Left kidney (tissue), 8 donors: ENCODE measurements at places on chromosomes 1 and 21. TPM values are rescaled to one million over a fixed set of nuclear protein-coding genes. Genes with fewer than 3 reads are reported as not detected.
A peak's percentile ranks its signal among the peaks of the same experiment; 100 is the strongest.

The L1TD1 gene
- polyA plus RNA-seq, result 5.2 TPM

The RNASEL gene
- polyA plus RNA-seq, result 12.7 TPM

The ZNF683 gene
- polyA plus RNA-seq, result not detected

The PCP4L1 gene
- polyA plus RNA-seq, result 1.2 TPM

The PCSK9 gene
- polyA plus RNA-seq, result 0.95 TPM

The ZBED6 gene
- 17.1 TPM for polyA plus RNA-seq

The IGSF9 gene
- 15.6 TPM for polyA plus RNA-seq

The MIXL1 gene
- polyA plus RNA-seq, result 0.23 TPM

The RGS16 gene
- polyA plus RNA-seq, result 0.96 TPM

GRCh38 chr1:161196521-161197451, 2.1 kb downstream of the ADAMTS4 start:
- no peak for DNase-seq

DNA sequence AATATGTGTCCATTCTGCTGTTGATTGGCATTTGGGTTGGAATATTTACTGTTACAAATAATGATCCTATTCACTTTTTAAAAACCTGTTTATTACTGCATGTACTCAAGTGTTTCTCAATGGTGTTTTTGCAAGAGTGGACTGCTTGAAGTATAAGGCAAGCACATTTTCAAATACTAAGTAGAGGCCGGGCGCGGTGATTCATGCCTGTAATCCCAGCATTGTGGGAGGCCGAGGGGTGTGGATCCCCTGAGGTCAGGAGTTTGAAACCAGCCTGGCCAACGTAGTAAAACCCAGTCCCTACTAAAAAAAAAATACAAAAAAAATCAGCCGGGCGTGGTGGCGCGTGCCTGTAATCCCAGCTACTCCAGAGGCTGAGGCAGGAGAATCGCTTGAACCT, 276.9 kb upstream of the ADGRL4 start:
- DNase-seq, result no peak

- DNase-seq, result no peak
These were observed 44.0 kb upstream of the NTPCR start for GRCh38 chr1:232906441-232906840.

- DNase-seq, result peak; percentile 60
These were observed 41.4 kb upstream of the COL6A2 start for GRCh38 chr21:46056450-46056903.

- no peak for DNase-seq
These were observed 121.4 kb downstream of the PLXNA2 start for GRCh38 chr1:208122612-208123358.

DNA sequence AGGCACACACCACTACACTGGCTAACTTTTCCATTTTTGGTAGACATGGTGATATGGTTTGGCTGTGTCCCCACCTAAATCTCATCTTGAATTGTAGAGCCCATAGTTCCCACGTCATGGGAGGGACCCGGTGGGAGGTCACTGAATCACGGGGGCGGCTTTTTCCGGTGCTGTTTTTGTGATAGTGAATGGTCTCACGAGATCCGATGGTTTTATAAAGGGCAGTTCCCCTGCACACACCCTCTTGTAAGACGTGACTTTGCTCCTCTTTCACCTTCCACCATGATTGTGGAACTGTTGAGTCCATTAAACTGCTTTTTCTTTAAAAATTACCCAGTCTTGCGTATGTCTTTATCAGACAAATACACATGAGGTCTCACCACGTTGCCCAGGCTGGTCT, 1.3 kb upstream of the FTCD start:
- no peak for DNase-seq

- DNase-seq, result no peak
These were observed 250.6 kb downstream of the PRDM2 start for GRCh38 chr1:13950637-13951036.

DNA sequence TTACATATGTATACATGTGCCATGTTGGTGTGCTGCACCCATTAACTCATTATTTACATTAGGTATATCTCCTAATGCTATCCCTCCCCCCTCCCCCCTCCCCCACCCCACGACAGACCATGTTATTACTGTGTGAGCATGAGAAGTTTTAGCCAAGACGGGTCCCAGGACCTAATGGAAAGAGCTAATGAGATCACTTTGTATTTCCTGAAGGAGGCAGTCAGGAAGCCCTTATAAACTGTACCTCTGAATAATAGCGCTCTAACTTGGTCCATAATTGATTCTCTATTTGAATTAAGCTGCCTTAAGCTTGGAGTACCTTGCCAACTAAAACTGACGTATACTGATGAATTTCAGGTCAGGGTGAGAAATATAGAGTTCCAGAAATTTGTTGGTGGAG, 4.1 kb upstream of the NEGR1 start:
- DNase-seq, result no peak

DNA sequence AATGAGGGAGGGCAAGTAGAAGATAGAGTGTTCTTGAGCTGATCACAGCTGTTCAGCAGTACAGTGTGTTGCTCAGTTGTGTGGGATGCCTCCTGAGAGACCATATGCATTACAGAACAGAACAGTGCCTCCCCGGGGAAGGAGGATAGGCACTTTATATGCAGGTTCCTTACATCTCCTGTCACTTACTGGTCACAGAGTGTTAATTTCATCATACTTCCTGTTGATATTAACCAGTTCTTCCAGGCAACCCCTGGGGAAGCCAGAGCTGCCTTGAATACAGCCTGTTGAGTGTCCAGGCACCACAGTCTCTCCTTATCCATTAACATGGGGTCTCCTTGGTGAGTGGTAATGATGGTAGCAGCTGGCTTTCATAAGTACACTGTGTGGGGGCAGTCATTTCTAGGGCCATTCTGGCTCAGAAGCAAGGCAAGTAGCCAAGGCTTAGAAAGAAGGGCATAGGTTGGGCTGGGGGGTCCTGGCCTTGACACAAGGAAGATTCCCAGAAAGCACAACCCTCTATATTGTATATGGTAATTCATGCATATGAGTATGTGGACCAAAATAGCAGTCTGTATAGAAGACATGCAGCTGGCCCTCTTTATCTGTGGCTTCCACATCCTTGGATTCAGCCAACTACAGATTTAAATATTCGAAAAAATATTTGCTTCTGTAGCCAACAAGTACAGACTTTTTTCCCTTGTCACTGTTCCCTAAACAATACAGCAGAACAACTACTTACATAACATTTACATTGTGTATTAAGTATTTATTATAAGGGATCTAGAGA, 142.4 kb downstream of the ZP4 start:
- no peak for DNase-seq

GRCh38 chr1:25186161-25187007, 45.9 kb downstream of the SYF2 start:
- DNase-seq, result no peak

- no peak for DNase-seq
These were observed 516 bp downstream of the TBX15 start for GRCh38 chr1:118987468-118988185.

DNA sequence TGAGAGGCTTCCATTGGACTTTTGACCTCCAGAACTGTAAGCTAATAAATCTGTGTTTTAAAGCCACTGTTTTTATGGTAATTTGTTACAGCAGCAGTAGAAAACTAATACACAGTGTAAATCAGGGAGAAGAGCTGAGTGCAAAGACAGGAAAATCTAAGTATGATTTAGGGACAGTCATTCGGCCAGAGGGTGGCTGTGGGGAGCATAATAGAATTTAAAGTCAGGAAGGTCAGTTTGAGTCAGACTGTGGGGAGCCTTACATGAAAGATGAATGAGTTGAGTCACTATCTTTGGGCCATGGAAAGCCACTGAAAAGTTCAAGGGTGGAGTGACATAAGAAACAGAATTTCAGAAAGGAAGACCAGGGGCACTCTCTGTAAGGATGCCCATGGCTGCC, 52.4 kb upstream of the SSX2IP start:
- DNase-seq, result no peak

GRCh38 chr1:147722124-147722523, 38.3 kb downstream of the GJA5 start:
- no peak for DNase-seq

- DNase-seq, result no peak
These were observed 9.9 kb downstream of the IBA57 start for GRCh38 chr1:228175316-228176023.

- DNase-seq, result no peak
These were observed 263.4 kb downstream of the TTLL7 start for GRCh38 chr1:83735526-83735925.

- peak; percentile 65 for DNase-seq
These were observed at the start of gene COL11A1 for GRCh38 chr1:103108376-103109150. Gene COL11A1, minus strand, starts transcription at chr1:103108522. Its CDS starts 344 bp downstream, at chr1:103108178.

DNA sequence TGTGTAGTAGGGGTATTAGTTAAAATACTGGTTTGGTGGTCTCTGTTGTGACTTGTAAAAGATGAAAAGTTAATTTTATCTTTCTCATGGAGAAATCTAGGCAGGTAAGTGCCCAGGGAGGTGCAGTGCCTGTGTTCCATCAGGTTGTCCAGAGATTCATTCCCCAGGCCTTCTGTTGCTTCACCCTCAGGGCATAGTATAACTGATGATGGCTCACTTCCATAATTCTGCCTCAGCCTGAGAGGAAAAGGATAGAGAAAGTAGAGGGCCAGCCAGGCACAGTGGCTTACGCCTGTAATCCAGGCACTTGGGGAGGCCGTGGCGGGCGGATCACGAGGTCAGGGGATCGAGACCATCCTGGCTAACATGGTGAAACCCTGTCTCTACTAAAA, 153.9 kb downstream of the FMN2 start:
- DNase-seq, result no peak

DNA sequence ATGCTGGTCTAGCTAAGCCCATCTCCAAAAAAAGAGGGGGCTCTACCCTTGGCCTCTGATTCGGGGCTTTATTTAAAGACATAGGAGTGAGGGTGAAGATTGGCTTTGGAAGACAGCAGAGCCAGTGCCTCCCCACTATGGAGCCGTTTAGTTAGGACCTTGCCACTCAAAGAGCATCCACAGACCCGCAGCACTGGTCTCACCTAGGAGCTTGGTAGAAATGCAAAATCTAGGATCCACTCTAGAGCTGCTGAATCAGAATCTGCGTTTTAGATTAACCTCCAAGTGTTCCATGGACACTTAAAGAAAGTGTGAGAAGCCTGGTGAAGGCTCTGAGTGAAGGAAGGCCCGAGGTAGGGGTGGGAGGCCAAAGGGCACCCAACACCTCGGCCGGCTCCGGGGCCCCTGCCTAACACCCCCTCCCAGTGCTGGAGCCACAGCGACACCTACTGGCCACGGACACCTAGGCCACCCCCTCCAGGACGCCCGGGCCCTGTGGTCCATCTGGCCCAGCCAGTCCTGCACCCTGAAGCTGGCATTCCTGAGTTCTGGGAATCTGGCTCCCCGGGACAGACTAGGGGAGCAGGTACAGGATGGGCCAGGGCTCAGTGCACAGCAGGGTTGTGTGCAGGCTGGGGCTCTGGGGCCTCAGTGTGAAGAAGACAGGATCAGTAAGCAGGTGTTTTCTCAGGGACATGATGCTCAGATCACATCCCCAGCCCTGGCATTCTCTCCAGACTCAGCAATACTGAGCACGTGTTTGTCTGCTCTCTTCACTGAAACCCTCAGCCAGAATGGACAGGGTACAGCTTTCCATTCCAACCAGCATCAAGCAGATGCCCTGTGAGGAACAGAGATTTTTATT, 79.2 kb downstream of the TMEM53 start:
- DNase-seq, result peak; percentile 47

DNA sequence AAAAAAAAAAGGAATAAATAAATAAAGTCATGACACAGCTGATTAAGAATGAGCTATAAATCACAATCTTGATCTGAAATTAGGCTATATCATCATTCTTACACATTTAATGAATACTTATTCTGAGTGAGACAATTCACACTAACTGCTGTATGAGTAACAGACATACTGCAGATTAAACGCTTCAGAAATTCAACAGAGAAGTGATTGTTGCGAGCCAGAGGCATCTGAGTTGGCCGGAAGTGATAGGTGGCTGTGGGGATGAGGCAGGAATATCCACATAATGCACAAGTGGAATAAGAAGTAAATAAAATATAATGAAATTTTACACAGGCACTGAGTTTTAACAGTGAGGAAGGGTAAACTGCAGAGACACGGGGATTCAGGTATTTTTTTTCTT, 142.4 kb downstream of the APP start:
- no peak for DNase-seq

GRCh38 chr1:42430286-42431135, 25.3 kb downstream of the ZMYND12 start:
- DNase-seq, result no peak

DNA sequence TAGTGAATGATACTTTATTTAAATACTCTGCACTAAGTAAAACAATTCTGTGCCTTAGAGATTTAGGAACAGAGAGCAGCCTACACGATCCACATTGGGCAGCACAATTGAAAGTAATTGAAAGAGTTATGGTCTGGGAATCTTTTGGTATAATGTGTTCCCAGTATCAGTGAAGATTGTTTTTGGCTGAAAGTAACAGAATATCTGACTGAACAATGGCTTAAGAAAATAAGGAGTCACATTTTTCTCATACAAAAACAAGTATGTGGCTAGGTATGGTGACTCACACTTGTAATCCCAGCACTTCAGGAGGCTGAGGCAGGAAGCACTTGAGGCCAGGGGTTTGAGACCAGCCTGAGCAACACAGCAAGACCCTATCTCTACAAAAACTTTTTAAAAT, 306.2 kb downstream of the NFIA start:
- DNase-seq, result no peak

DNA sequence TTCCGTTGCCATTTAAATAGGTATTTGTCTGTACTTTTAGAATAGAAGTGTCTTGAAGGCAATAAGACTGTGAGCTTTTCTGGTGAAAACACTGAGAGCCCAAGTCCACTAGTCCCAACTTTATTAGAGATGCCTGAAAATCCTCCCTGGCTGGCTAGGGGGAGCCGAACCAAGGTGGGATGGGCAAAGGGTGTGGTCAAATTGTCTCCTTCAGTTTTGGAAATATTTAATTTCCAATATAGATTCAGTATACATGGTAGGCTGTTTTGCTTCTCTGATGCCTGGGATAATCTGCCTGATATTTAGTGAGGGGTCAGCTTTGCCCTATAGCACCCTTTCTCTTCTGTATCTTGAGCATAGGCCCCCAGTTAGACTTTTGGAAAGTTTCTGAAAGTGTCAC, 3.5 kb downstream of the ROR1 start:
- DNase-seq, result no peak

GRCh38 chr1:2025491-2025981, 6.4 kb downstream of the GABRD start:
- DNase-seq, result no peak
